Activated CD4-positive, alpha-beta T cell treated with anti-CD3 and anti-CD28 coated beads, Interleukin-2, amount 10 ng/mL, durations not matched to agents 7 days and 5 days (primary cell): ENCODE measurements at places on chromosomes 12 and 14.

DNA sequence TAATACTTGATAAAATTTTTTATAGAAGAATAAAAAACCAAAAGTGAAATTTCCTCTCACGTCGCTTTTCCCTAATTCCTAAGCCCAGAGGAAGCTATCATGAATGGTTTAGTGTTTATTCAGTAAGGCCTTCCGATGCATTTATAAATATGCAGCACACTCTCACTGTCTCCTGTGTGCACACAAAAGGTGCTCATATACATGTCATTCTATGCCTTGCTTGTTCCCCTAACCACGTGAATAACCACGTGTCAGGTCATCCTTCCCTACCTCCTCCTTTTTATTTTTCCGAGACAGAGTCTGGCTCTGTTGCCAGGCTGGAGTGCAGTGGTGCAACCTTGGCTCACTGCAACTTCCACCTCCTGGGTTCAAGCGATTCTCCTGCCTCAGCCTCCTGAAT, 29.6 kb downstream of the PIGH start:
- no peak for DNase-seq

GRCh38 chr14:102993523-102993922, 63.8 kb downstream of the CDC42BPB start:
- no peak for DNase-seq

- DNase-seq = no peak
Observed at GRCh38 chr12:101940400-101940950, 63.1 kb downstream of the DRAM1 start.

DNA sequence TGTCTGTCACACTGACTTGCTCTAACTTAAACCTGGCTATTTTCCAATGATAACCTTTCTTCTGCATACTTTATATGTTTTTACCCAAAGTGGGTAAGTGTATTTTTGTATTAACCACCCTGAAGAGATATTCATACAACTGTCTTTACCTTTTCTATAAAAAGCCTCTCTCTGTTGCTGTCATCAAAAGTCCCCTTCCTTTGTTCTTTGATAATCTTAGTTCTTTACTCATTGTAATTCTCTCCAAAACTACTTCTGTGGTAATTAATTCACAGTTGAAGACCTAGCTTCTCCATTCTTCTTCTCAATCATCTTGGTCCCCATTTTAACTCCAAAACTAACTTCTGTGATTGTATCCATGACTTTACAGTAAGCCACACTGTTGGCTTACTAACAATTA, 479.7 kb upstream of the MGAT4C start:
- no peak for DNase-seq

- DNase-seq = no peak
Observed at GRCh38 chr14:79466938-79467527, 744.3 kb downstream of the DIO2 start.

- peak; percentile 16 for DNase-seq
Observed at GRCh38 chr12:109910969-109911348, 10.9 kb downstream of the TCHP start.

DNA sequence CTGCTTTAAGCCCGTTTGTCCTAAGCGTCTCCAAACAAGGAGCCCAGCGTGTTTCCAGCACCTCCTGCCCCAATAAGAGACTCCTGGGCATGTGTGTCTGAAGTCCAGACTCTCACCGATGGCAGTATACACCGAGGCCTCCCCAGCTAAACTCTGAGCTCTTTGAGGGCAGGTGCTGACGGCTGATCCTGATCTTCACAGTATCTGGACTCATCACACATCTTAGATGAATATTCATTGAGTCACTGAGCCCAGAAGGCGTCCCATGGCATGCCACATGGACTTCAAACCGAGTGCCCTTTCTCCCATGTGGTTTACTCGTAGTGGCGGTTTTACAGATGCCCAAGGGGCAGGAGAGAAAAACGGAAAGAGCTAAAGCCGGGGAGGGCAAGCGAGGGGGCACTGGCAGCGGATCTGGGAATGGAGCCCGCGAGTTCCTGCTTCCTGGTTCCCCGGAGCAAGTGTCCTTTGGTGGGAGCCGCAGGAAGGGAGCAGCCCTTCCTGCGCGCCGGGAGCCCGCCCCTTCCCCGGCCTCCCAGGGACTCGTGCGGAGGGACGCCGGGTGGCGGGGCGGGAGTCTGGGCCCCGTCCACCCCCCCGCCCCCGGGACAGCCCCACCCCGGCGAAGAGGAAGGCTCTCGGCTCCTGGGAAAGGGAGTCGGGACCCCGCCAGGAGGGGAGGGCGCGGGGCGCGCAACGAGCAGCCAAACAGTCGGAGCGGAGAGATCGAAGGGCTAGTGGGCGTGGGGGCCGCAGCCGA, 585 bp upstream of the TEAD4 start:
- no peak for DNase-seq
